ENCODE measurements at places on chromosomes 16 and 17.

- no peak for DNase-seq
These were observed 44.6 kb downstream of the RAI1 start for GRCh38 chr17:17725752-17726457.

DNA sequence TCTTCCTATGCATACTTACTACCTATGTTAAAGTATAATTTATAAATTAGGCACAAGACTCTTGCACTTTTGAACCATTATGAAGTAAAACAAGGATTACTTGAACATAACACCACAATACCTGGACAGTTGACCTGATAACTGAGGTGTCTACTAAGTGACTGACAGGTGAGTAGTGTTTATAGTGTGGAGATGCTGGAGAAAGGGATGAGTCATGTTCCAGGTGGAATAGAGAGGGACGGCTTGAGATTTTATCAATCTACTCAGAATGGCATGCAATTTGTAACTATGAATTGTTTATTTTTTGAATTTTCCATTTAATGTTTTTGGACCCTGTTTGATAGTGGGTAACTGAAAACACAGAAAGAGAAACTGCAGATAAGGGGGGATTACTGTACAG is 287.6 kb downstream of the MAP2K6 start:
- DNase-seq: no peak

GRCh38 chr17:36459601-36460000 is 26.9 kb upstream of the ZNHIT3 start:
- no peak for DNase-seq

GRCh38 chr17:74961657-74962350 is 10.8 kb downstream of the HID1 start:
- DNase-seq: peak; percentile 86

DNA sequence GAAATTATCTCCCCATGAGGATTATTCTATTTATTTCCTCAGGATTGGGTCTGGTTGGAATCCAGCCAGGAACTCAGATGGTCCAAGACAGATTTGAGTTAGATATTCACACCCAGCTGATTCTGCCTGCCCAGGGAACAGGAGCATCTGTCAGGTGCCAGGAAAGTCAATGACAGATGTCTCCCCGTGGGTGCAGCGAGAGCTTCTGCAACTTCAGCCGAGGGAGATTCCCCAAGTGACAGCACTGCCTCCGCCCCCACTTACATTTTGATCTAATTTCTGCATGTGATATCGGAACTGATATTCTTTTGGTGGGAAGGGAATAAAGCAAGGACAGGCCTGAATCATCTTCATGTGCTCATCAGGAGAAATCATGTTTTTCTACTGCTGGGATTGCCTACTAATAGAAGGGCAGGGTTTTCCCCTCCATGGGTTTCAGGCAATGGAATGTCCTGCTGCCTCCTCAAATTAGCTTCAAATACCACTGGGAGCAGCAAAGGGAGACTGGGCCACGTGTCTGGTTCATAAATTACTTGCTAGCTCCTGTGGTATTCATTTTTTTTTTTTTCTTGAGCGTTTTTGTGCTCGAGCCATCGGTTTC is 15.7 kb upstream of the DHX8 start:
- DNase-seq: peak; percentile 70

GRCh38 chr16:85781695-85782370 is 17.5 kb downstream of the EMC8 start:
- peak; percentile 58 for DNase-seq

- DNase-seq: no peak
These were observed 122.4 kb downstream of the RAB11FIP4 start for GRCh38 chr17:31513731-31514427.

GRCh38 chr17:56125830-56126819 is 27.1 kb upstream of the ANKFN1 start:
- peak; percentile 30 for DNase-seq

Data from putamen (tissue), 1 donor.